ENCODE measurements at places on chromosomes 3 and 15.

GRCh38 chr3:46449755-46450552 lies 14.8 kb downstream of the LTF start:
- DNase-seq = no peak

- DNase-seq = no peak
Measured at GRCh38 chr15:22888120-22888859, 49.8 kb downstream of the NIPA2 start.

DNA sequence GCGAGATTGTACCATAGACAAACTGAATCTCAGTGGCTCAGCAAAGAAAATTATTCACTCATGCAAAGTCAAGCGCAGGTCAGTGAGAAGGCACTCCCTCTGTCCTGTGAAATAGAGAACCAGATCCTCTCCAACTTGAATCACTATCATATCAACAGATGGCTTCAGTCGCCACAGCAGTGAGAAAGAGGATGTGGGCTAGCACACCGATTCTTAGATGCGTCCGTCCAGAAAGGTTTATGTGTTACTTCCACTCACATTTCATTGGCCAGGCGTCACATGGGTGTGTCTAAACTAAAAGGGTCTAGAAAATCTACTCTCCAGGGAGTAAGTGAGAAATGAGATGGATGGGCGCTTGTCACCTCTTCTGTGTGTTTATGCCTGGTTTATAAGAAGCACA lies 141.6 kb upstream of the KBTBD8 start:
- DNase-seq = no peak

GRCh38 chr15:63163217-63163616 lies 5.9 kb upstream of the RPS27L start:
- DNase-seq = no peak

DNA sequence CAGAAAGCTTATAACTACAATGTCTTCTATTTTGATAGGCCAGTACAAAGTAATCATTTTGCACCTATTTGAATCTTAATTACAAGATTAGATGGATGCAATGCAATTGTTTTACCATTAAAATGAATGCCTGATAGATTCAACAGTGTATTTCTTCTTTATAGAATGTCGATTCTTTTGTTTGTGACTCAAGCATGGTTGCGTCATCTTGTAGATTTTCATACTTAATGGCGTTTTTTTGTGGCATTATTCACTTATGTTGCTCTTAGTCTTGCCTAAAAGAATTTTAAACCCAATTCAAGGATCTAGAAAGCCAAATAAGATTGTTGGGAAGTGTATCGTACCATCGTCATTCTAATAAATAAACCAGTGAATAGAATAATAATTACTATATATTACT lies 21.4 kb downstream of the ZBTB38 start:
- DNase-seq = no peak

Data from activated effector memory CD4-positive, alpha-beta T cell treated with anti-CD3 and anti-CD28 coated beads, Interleukin-2, amount 50 U/mL, for 16 hours (primary cell).